ENCODE measurements at places on chromosomes 3 and 15. TPM values are rescaled to one million over a fixed set of nuclear protein-coding genes. Genes with fewer than 3 reads are reported as not detected.

DNA sequence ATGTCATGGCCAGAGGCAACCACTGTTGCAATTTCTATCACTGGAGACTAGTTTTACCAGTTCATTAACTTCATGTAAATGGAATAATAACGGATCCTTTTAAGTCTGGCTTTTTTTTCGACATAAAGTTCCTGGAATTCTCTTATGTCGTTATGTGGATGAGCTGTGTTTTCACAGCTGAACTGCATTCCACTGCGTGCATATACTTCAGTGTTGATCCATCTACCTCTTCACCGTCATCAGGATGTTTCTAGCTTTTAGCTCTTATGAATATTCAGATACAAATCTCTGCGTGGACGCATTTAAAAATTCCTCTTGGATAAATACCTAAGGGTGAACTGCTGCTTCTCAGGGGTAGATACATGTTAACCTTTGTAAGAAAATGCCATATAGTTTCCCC lies 15.6 kb upstream of the CYFIP1 start:
- no peaks in the 10 kb centered on the region for H3K27me3 ChIP-seq
- no peaks in the 10 kb centered on the region for H3K36me3 ChIP-seq
- no peak overlapping the region for H3K4me3 ChIP-seq
- no peak for DNase-seq
- H3K4me1 ChIP-seq, result no peaks in the 10 kb centered on the region
- H3K27ac ChIP-seq, result no peak overlapping the region

The DTX3L gene
- 51.0 TPM for total RNA-seq

DNA sequence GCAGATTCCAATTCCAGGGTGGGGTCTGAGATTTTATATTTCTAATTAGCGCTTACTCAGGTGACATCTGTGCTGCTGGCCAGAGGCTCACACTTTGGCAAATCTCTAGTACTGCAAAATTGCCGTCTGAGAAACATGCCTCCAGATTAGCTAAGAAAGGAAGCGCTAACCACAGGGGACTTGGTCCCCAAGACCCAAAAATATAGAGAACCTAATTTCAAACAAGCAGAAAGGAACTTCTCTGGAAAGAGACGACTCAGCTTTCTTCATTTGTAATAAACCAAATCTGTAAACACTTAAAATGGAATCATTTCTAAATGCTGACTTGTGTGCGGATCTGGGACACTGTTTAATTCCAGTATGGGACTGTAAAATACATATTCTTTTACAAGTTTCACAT lies 55.7 kb downstream of the B3GNT5 start:
- no peak overlapping the region for H3K27ac ChIP-seq
- H3K4me3 ChIP-seq, result no peak overlapping the region

GRCh38 chr15:40335938-40336743 lies 4.6 kb downstream of the CCDC9B start:
- peaks cover 15% of the 10 kb centered on the region for H3K4me1 ChIP-seq
- no peak overlapping the region for H3K27ac ChIP-seq
- H3K4me3 ChIP-seq, result no peak overlapping the region
- H3K36me3 ChIP-seq, result no peaks in the 10 kb centered on the region
- DNase-seq, result no peak
- H3K27me3 ChIP-seq, result no peaks in the 10 kb centered on the region

DNA sequence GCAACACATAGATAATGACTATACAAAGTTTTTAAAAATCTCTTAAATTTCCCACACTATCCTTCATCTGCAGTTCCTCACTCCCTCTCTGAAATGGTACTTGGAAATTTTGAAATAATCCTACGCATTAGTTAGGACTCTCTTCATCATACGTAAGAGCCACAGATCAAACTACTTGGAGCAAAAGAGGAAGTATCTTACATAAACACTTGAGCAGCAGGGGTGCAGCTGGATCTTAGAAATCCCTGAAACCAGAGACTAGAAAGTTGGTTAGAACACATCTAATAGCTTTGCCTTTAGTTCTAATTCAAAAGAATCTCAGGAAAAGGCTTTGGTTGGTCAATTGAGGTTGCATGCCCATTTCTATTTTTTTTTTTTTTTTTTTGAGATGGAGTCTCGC lies 38.8 kb upstream of the ZNF445 start:
- peaks cover 6% of the 10 kb centered on the region for H3K4me1 ChIP-seq
- DNase-seq, result no peak
- no peak overlapping the region for H3K27ac ChIP-seq
- no peaks in the 10 kb centered on the region for H3K27me3 ChIP-seq

The OR5K2 gene
- total RNA-seq, result not detected

GRCh38 chr3:89606151-89606550 lies 498.7 kb downstream of the EPHA3 start:
- H3K36me3 ChIP-seq, result no peaks in the 10 kb centered on the region
- DNase-seq, result no peak
- H3K4me1 ChIP-seq, result no peaks in the 10 kb centered on the region
- H3K27me3 ChIP-seq, result no peaks in the 10 kb centered on the region
- H3K4me3 ChIP-seq, result no peak overlapping the region
- H3K27ac ChIP-seq, result no peak overlapping the region

- no peaks in the 10 kb centered on the region for H3K4me1 ChIP-seq
- H3K36me3 ChIP-seq, result no peaks in the 10 kb centered on the region
- H3K4me3 ChIP-seq, result no peak overlapping the region
Measured at GRCh38 chr15:86691091-86691663, 611.5 kb downstream of the AGBL1 start.

GRCh38 chr3:130737622-130738021 lies 9.0 kb downstream of the PIK3R4 start:
- H3K27ac ChIP-seq, result no peak overlapping the region
- H3K36me3 ChIP-seq, result peaks cover 14% of the 10 kb centered on the region
- no peaks in the 10 kb centered on the region for H3K27me3 ChIP-seq
- H3K4me1 ChIP-seq, result peaks cover 28% of the 10 kb centered on the region
- no peak overlapping the region for H3K4me3 ChIP-seq
- no peak for DNase-seq

GRCh38 chr15:39586387-39587095 lies 5.7 kb downstream of the THBS1 start:
- H3K36me3 ChIP-seq, result no peaks in the 10 kb centered on the region
- no peak for DNase-seq
- H3K4me1 ChIP-seq, result no peaks in the 10 kb centered on the region
- no peaks in the 10 kb centered on the region for H3K27me3 ChIP-seq

DNA sequence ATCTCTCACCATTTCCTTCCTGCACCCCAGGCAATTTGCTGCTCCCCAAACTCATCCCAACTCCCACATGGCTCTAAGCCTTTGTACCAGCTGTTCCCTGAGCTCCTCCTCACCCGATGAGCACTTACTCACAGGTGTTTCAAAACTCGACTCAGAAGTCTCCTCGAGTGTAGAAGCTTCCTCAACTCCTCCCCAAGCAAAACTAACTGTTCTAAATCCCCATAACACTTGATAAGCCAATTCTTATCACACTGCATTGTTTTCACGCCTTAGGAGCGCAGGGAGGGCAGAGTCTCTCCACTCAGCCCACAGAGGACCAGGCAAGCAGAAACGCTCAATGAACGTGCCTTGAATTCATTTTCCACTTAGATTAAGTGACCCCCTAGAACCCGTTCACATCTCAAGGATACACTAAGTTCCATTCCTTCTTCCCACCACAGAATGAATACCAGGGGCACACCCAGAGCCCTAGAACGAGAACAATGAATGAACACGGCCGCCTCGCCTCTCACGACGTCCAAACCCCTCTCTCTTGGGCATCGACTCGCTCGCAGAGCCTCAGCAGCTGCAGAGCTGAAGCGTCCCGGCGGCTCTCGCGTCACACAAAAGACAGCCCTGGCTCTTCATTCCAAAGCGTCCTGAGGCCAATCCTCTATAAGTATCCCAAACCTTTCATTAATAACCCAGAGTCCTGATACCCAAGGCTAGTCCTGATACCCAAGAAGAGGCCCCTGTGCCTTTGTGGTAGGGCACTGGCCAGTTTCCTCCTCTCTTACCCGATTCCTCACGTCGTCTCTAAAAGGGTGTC lies 1.1 kb downstream of the RAF1 start:
- peak; percentile 28 for DNase-seq
- H3K4me1 ChIP-seq, result peaks cover 54% of the 10 kb centered on the region
- no peaks in the 10 kb centered on the region for H3K36me3 ChIP-seq
- H3K27ac ChIP-seq, result peak overlapping the region; percentile 95

- no peaks in the 10 kb centered on the region for H3K36me3 ChIP-seq
- H3K27ac ChIP-seq, result no peak overlapping the region
- DNase-seq, result no peak
- H3K4me1 ChIP-seq, result no peaks in the 10 kb centered on the region
Measured at GRCh38 chr15:69502470-69503045, 49.9 kb downstream of the RPLP1 start.

GRCh38 chr15:39056357-39056756 lies 491.7 kb upstream of the RASGRP1 start:
- DNase-seq, result no peak
- H3K4me1 ChIP-seq, result no peaks in the 10 kb centered on the region
- H3K4me3 ChIP-seq, result no peak overlapping the region
- H3K36me3 ChIP-seq, result no peaks in the 10 kb centered on the region
- no peak overlapping the region for H3K27ac ChIP-seq

The KBTBD8 gene
- 8.3 TPM for total RNA-seq

The RBSN gene
- total RNA-seq, result 34.7 TPM

The THRB gene
- not detected for total RNA-seq

DNA sequence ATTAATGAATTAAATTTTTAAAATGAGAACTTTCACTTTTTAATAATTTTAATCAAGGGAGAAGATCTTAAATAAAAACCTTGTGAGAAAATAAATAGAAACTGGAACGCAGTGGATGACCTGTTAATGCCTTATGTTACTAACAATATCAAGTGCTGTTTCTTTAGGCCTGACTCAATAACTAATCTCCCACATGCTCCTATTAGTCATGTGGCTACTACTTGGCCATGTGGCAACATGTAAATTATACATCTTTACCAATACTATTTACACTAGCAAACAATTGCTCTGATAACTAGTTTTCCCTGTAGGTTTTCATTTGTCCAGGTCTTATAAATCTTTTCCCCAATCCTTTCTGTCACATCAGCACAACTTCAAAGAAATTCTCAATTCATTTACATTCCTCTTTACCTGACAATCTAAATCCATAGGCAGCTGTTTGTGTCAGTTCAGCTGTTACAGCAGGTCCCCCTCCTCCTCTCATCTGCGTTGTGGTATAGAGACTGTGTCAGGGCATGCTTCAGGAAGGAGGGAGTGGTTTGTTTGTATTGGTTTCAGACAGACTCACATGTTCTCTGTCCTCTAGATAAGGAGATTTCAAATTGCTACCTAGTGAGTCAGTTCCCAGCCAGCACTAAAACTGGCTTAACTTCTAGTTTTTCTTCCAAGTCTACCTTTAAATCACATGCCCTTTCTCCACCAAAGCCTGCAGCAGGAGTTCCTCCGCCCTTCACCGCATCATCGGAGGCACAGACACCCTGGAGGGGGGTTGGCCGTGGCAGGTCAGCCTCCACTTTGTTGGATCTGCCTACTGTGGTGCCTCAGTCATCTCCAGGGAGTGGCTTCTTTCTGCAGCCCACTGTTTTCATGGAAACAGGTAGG lies 11.3 kb upstream of the C3orf52 start:
- no peaks in the 10 kb centered on the region for H3K36me3 ChIP-seq
- no peaks in the 10 kb centered on the region for H3K27me3 ChIP-seq
- peak; percentile 38 for DNase-seq
- H3K4me1 ChIP-seq, result peaks cover 35% of the 10 kb centered on the region
- peak overlapping the region; percentile 21 for H3K27ac ChIP-seq
- no peak overlapping the region for H3K4me3 ChIP-seq

GRCh38 chr15:78374436-78375393 lies 34.6 kb downstream of the CRABP1 start:
- no peak for DNase-seq
- H3K4me1 ChIP-seq, result no peaks in the 10 kb centered on the region
- no peaks in the 10 kb centered on the region for H3K27me3 ChIP-seq
- no peaks in the 10 kb centered on the region for H3K36me3 ChIP-seq

GRCh38 chr3:145197051-145197820 lies 963.7 kb downstream of the PLOD2 start:
- DNase-seq, result no peak
- no peak overlapping the region for H3K27ac ChIP-seq
- no peaks in the 10 kb centered on the region for H3K36me3 ChIP-seq

DNA sequence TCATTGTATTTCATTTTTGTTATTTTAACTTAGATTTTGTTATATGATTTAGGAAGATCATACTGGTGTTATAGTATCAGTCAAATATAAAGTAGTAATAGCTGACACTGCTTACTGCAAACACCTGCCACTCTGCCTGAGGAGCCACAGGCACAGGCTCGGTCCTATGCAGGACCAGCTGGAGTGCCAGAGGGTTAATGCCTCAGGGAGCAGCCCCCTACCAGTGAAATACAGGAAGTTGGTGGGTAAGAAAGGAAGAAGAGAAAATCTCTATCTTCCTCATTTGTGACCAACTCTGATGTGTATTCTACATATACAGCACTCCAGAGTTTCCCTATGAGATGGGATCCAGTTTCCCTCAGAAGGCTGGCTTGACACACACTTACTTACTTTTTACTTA lies 593.3 kb downstream of the UNC13C start:
- DNase-seq, result no peak
- no peaks in the 10 kb centered on the region for H3K27me3 ChIP-seq
- H3K4me3 ChIP-seq, result no peak overlapping the region
- no peaks in the 10 kb centered on the region for H3K36me3 ChIP-seq
- H3K27ac ChIP-seq, result no peak overlapping the region

DNA sequence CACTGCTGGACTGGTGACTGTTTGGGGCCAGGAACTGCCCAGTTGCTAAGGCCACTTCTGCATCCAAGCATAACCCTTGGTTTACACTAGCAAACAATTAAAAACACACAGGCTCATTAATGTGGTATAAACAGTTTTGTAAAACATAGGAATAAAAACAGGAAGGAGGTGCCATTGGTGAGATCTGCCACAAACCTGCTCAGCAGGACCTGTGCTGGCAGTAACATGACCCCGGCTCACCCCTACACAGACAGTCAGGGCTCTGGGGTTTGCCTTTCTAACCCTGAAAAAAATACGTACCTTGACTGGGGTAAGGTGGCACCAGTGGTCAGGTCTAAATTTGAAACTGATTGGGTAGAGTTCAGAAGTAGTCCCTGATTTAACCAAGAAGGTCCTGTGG lies 76.2 kb downstream of the ATP1B3 start:
- H3K4me1 ChIP-seq, result no peaks in the 10 kb centered on the region
- H3K27me3 ChIP-seq, result no peaks in the 10 kb centered on the region
- no peak overlapping the region for H3K27ac ChIP-seq
- H3K4me3 ChIP-seq, result no peak overlapping the region
- H3K36me3 ChIP-seq, result no peaks in the 10 kb centered on the region

DNA sequence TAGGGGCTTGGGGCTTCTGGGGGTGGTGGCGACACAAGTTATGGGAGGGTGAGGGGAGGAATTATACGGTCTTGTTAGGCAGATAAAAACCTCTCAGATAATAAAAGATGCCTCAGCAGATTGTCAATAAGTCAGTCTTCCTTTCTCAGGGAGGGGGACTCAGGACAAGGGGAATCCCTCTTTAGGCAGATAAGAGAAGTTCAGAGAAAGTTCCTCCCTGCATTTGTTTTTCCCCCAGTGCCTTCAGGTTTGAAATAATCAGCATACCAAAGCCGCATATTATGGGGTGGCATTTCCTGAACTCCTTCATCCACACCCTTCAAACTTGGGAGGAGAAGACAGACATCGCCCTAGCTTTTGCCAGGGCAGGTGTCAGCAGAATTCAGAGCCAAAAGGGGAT lies 8.5 kb downstream of the PPCDC start:
- peaks cover 7% of the 10 kb centered on the region for H3K36me3 ChIP-seq
- peaks cover 8% of the 10 kb centered on the region for H3K4me1 ChIP-seq
- H3K4me3 ChIP-seq, result no peak overlapping the region
- DNase-seq, result no peak
- no peak overlapping the region for H3K27ac ChIP-seq
- no peaks in the 10 kb centered on the region for H3K27me3 ChIP-seq

All from CD4-positive, alpha-beta memory T cell (primary cell).